ENCODE measurements at places on chromosomes 1 and 21.
A peak's percentile ranks its signal among the peaks of the same experiment; 100 is the strongest.

DNA sequence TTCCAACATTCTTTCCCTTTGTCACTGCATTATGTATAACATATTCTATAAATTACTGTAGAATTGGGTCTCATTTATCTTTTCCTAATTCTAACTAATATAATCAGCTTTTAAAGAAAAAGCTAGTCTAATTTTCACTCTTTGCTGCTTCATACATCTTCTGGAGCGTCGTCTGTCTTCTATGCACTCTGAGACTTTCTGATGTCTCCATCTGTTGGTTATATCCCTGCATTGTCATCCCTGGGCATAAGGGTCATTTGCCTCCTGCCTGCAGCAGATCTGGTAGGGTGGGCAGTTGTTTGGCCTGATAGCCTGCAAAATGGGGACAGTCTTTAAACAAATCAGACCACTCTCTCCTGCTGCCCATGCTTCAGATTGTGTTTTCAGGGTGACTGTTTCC lies 40.8 kb upstream of the DYNLT5 start:
- no peak for DNase-seq

- no peak for DNase-seq
Observed at GRCh38 chr1:180762796-180763195, 131.0 kb downstream of the XPR1 start.

GRCh38 chr1:228107636-228108035 lies 1.5 kb downstream of the MRPL55 start:
- DNase-seq = no peak

DNA sequence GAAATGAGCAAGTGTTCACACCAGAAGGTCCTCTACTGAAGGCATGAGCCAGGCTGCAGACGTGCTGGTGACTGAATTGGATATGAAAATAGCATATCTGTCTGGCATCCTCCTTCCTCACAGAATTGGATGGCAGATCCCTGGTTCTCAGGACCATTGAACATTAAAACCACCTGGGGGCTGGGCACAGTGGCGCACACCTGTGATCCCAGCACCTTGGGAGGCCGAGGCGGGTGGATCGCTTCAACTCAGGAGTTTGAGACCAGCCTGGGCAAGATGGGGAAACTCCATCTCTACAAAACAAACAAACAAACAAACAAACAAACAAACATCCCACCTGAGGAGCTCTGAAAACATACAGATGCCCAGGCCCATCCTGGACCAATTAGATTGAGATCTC lies 23.4 kb downstream of the TEX35 start:
- no peak for DNase-seq

GRCh38 chr21:39663742-39664492 lies 51.2 kb downstream of the B3GALT5 start:
- DNase-seq = no peak

DNA sequence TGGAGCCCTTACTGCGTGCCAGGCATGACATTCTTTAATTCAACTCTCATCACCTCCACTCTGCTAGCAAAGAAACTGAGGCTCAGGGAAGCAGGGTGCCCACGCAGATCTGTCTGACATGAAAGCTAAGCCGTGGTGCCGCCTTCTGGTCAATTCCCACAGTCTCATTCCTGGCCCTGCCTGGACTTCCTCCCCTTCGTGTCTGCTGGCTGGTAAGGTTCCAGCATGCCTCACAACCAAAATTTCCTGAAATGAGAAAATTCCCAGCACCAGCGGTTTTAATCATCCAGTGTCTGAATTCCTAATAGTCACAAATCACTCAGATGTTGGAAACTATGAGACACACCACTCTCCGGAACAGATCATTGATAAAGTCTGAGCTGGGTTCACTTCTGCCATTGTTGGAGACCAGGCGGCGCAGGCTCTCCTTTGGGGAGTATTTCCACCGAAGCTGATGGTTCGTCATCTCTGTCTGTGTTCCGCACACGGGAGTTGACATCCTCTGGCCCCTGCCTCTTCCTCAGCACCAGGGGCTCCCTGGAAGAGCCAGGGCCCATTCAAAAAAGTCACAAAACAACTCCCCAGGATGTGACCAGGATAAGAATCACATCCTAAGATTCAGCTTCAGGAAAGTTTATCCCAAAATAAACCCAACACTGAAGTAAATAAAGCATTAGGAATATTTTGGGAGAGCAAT lies 167.7 kb downstream of the PLPP3 start:
- DNase-seq = no peak

- peak; percentile 44 for DNase-seq
Observed at GRCh38 chr21:33069994-33070743, at the start of gene OLIG1. OLIG1 (plus strand) TSS chr21:33070141; CDS start chr21:33070247, 106 bp downstream.

- no peak for DNase-seq
Observed at GRCh38 chr1:193685986-193686385, 499.6 kb upstream of the B3GALT2 start.

DNA sequence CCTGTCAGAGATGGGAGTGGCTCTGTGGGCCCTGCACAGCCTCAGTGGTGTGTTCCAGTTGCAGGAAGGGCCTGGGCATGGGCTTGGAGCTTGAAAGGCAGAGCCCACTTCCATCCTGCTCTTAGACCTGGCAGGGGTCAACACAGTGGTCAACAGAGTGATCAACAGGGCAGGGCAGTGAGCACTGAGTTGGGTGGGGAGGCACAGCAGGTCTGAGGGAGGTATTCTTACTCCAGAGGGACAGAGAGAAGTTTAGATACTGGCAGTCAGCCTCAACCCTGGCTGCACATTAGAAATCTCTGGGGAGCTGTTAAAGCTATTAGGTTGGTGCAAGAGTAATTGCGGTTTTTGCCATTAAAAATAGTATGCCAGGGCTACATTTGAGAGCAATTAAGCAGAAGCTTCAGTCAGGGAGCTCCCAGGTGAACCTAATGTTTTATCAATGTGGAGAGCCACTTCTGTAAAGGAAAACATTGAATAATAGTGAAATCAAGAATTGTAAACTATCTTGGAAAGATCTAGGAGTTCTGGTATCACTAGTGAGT lies 37.7 kb downstream of the SH3BGR start:
- no peak for DNase-seq

- DNase-seq = no peak
Observed at GRCh38 chr1:24911651-24912155, 18.4 kb downstream of the RUNX3 start.

DNA sequence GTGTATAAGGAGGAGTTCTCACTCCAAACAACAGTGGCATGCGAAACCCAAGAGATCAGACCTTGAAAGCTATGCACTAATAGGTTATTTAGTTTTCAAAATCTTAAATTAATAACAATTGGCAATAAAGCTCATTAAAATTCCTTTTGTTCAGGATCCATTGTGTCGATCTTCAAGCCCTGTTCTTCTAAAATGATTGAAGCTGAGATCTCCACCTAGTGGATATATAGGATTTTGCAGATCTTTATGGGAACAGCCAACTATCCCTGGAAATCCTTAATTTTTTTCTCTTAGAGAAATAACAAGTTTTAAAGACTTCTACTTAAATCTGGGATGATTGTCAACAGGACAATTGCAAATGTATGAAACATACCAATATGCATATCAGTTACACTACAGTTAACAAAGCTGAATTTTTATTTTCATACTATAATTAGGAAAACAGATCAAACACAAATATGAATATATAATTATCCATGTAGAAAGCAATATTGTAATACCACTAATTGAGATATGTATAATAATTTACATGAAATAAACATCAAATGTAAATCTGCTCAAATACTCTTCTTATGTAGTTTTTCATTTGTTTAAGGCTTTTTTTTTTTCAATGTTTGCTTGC lies 43.3 kb downstream of the LRRC53 start:
- DNase-seq = no peak

- no peak for DNase-seq
Observed at GRCh38 chr1:40058453-40059337, 18.2 kb downstream of the CAP1 start.
